ENCODE measurements at places on chromosomes 12 and 14.

DNA sequence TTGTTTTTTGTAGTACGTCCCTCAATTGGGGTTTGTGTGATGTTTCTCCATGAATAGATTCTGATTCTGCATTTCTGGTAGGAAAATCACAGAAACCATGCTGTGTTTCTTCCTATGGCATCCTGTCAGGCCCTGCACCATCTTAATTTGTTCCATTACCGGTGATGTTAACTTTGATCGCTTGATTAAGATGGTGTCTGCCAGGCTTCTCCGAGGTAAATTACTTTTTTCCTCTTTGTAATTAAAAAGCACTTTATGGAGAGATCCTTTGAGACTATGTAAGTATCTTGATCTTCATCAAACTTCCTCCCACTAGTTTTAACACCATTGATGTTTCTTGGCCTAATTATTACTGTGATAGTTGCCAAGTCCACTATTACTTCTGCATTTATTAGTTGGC, 15.0 kb upstream of the KRT7 start:
- no peak for DNase-seq

GRCh38 chr12:59780605-59781135, 184.8 kb downstream of the SLC16A7 start:
- no peak for DNase-seq

GRCh38 chr14:95649230-95649629, 37.0 kb upstream of the TCL1B start:
- no peak for DNase-seq

- DNase-seq: no peak
Measured at GRCh38 chr12:77064896-77065360, 441 bp downstream of the E2F7 start.

DNA sequence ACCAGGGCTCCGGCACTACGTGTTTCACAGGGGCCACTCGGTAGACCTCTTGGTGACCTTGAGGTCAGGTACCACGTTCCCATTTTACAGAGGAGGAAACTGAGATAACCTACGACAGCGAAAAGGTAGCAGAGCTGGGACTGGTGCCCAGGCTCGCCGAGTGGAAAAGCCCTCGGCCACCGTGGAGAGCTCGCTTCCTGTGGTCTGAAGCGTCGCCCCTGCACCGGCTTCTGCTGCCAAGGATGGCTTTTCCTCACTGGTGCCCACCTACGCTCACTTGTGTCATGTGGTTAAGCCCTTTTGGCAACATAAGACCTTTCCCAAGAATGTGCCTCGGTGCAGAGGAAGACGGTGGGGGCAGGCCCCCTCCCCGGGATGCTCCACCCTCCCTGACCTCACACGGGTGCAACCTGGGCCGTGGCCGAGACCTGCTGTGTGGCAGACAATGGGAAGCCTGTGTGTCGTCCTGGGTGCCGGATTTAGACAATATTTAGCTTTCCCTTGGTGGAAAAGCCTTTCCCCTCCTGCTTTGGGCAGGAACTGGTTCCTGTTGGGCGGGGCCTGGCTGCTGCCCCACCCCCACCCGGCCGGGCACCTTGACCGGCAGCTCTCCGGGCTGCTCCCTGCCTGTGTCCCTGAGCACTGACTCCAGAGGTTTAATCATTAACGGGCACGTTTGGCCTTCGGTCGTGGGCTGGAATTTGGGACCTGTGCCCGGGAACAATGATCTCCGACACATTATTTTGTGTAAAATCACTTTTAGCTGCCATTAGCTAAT, 32.4 kb upstream of the PPP1R13B start:
- no peak for DNase-seq

DNA sequence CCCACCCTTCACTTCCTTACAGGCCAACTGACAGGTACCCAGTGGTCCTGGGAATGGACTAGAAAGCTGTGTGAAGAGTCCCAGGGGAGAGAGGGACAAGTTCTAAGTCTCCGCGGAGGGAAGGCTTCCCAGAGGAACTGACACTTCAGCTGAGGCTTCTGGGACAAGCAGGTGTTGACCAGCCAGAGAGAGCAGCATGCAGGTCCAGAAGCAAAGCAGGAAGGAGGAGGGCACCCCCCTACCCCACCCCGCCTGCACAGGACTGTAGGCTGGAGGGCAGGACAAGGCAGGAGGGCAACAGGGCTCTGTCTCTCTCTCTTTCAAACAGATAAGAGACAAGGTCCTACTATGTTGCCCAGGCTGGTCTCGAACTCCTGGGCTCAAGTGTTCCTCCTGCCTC, 58.2 kb upstream of the CORO1C start:
- no peak for DNase-seq

DNA sequence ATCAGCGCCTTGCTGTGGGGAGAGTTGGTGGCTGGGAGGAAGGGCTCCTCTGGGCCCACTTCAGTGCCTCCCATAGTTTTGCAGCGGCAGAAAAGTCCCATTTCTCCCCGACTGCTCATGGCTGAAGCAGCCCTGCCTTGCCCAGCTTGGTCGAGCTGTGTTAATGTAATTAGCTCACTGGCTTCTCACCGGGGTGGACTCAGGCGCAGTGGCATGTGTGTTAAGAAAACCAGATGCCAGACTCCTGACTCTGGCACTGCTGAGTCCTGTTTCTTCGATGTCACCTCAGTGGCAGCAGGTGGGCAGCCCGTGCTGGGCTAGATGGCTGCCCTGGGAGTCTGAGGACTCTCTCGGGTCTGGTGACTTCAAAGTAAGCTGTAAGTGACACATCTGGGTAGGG, 47.4 kb downstream of the CHST11 start:
- DNase-seq: no peak

DNA sequence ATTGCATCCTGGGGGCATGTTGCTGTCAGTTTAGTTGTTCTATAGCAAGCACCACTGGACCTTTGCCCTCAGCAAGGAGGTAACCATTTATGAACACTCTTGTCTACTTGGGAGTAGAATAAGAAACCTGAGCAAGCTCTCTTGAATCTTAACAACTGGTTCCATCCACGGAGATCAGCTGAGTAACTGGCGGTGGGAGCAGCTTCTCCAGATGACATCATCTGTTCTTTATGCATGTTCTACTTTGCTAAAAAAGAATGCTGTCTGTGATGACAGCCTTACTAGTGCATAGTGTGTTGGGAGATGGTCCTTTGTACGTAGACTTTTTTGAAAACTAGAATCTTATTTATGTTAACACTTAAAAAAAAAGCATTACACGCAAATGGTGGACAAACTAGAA, 17.7 kb downstream of the SLC4A8 start:
- no peak for DNase-seq

GRCh38 chr12:2323532-2324255, 270.9 kb downstream of the CACNA1C start:
- no peak for DNase-seq

- no peak for DNase-seq
Measured at GRCh38 chr14:102225386-102225785, 79.6 kb downstream of the MOK start.

GRCh38 chr12:47828976-47829482, 9.3 kb upstream of the HDAC7 start:
- DNase-seq: no peak

DNA sequence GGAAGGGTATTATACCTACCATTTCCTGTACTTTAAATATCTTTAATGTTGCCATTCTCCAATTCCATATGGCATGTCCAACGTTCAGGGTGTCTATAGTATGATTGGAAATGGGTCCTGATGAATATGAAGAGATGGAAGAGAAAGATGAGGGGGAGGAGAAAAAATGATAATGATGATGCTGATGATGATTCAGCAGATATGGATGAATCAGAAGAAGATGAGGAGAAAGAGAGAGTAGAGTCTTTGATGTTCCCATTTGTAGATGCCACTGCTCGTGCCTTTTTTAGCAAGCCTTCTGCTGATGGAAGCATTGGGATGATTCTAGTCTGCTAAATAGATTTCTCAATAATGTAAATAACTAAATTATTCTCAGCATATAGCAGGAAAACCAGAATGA, 163.5 kb downstream of the PIK3C2G start:
- DNase-seq: no peak

- DNase-seq: peak; percentile 76
Measured at GRCh38 chr12:27899151-27899661, 73.3 kb downstream of the PTHLH start.

DNA sequence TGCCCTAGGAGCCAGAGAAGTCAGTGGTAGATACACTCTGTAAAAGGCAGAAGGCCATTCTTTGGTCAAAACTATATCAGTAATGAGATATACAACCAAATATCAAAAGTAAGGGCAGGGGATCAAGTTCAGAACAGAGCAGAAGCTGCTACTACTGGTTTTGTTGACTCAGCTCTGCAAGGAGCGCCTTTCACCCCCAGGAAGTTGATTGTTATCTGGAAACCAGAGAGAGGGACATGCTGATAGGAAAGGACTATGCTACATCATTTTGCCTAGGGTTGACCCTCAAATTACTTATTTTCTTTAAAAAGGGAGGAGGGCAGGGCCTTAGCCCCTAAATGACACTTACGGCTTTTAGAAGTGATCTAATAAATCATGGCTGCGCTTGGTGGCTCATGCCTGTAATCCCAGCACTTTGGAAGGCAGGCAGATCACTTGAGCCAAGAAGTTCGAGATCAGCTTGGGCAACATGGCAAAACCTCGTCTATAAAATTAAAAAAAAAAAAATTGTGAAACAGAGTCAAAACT, 194.0 kb downstream of the KLHL28 start:
- no peak for DNase-seq

- DNase-seq: no peak
Measured at GRCh38 chr12:123936956-123937706, 35.5 kb downstream of the CCDC92 start.

DNA sequence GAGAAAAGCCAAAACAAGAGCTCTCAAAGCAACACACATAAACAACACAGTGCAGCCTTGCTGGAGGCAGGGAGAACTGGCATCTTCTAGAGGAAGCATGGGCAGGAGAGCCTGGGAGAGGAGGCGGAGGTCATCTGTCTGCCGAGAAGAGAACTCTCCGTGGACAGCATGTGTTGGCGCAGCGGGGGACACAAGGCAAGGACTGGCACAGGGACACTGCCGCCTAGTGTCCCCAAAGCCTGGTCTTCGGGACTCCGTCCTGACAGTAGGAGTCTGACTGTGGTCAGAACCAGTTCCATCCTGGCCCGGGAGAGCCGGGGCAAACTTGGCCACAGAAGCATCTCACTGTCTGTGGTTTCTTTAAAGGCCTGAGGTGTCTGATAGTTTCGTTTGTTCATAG, 47.3 kb downstream of the KCNA1 start:
- no peak for DNase-seq

- DNase-seq: no peak
Measured at GRCh38 chr12:45458238-45458637, 242.3 kb downstream of the ANO6 start.

- no peak for DNase-seq
Measured at GRCh38 chr12:57133013-57133569, 4.8 kb downstream of the LRP1 start.

- no peak for DNase-seq
Measured at GRCh38 chr14:35254736-35255135, 37.4 kb upstream of the PSMA6 start.

GRCh38 chr12:47302111-47302671, 222.4 kb upstream of the AMIGO2 start:
- DNase-seq: no peak

DNA sequence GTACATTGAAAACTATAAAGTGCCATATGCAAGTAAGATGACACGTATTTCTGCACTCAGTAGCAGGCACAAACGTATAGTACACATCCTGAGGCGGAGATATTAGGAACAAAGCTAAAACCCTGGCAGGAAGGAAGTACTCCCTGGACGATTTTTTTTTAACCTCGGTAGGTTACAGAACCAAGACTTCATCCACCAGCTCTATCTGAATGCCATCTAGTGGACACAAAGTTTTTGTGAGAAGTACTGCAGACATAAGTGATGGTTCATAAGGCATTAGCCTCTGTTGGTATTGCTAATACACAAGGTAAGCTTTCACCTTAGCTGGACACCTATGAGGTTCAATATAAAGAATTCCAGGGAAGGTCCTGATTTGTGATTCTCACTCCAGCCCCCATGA, 83.0 kb upstream of the CCDC196 start:
- DNase-seq: no peak

GRCh38 chr12:3602488-3602887, 111.5 kb downstream of the PRMT8 start:
- no peak for DNase-seq

DNA sequence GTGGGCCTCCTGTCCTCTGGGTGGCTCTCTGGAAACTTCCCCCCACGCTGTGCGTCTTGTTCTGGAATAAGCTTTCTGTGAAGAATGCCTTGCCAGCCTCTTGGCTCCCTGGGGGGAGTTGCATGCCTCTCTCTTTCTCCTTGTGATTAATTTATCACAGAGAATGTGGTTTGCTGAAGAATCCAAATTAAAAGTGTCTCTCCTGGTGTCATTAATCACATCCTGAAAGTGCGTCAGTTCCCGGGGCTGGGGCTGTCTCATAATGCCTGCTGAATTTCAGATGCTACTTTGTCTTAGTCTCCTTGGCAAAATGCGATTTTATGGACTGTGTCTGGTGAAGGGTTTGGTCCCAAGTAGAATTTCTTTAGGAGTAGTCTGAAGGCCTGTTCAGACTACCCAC, 787.7 kb upstream of the TMEM132C start:
- no peak for DNase-seq

GRCh38 chr12:20040184-20040583, 328.2 kb upstream of the PDE3A start:
- DNase-seq: no peak

GRCh38 chr12:122184517-122184916, 1.6 kb downstream of the LRRC43 start:
- no peak for DNase-seq

DNA sequence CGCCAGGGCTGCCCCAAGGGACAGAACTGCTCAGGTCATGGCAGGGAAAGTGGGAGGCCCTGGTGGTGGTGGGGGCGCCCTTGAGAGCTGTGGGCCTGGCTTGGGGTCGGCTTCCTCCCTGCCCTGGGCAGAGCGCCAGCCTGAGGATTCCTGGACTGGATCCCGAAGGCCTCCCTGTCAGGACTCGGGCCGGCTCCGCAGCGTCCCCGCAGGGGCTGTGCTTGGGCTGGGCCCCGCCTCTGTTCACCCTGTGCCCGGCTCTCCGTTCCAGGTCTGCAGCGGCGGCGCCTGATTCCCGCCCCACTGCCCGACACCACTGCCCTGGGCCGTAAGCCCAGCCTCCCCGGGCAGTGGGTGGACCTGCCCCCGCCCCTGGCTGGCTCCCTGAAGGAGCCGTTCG, 39.9 kb downstream of the KIF26A start:
- no peak for DNase-seq

DNA sequence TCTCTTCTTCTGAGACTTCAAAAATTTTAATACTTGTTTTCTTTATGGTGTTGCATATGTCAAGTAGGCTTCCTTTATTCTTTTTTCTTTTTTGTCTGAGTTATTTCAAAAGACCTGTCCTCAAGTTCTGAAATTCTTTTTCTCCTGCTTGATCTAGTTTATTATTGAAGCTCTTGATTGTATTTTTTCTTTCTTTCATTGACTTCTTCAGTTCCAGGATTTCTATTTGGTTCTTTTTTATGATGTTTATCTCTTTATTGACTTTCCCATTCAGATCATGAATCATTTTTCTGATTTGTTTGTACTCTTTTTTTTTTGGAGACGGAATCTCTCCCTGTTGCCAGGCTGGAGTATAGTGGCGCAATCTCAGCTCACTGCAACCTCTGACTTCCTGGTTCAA, 34.1 kb downstream of the IFT43 start:
- no peak for DNase-seq

- no peak for DNase-seq
Measured at GRCh38 chr12:75354011-75354410, 19.5 kb downstream of the GLIPR1L1 start.

GRCh38 chr12:108839890-108840230, 17.5 kb downstream of the SSH1 start:
- no peak for DNase-seq

Data from amniotic stem cell (primary cell).